Gastrocnemius medialis (tissue), 4 donors: ENCODE measurements at places on chromosomes 12 and 14. TPM values are rescaled to one million over a fixed set of nuclear protein-coding genes. Genes with fewer than 3 reads are reported as not detected.
A peak's percentile ranks its signal among the peaks of the same experiment; 100 is the strongest.

Gene HOXC10
- total RNA-seq, result 33.3 TPM

Gene PSMC1
- 374 TPM for total RNA-seq

DNA sequence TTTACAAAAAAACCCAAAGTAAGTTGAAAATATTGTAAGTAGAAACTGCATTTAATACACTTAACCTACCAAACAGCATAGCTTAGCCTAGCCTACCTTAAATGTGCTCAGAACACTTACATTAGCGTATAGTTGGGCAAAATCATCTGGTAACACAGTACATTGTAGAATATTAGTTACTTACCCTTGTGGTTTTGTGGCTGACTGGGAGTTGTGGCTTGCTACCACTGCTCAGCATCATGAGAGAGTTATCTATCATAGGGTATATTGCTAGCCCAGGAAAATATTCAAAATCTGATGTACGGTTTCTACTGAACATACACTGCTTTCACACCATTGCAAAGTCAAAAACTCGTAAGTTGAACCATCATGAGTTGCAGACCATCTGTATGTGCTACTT lies 141.7 kb upstream of the GARIN6 start:
- no peaks in the 10 kb centered on the region for H3K36me3 ChIP-seq
- no peaks in the 10 kb centered on the region for H3K27me3 ChIP-seq
- H3K4me1 ChIP-seq, result no peaks in the 10 kb centered on the region
- no peak overlapping the region for H3K27ac ChIP-seq

- no peaks in the 10 kb centered on the region for H3K36me3 ChIP-seq
- H3K27me3 ChIP-seq, result no peaks in the 10 kb centered on the region
- H3K4me1 ChIP-seq, result peaks cover 48% of the 10 kb centered on the region
- DNase-seq, result no peak
- H3K4me3 ChIP-seq, result no peak overlapping the region
Observed at GRCh38 chr12:110174373-110174996, 50.3 kb downstream of the IFT81 start.

DNA sequence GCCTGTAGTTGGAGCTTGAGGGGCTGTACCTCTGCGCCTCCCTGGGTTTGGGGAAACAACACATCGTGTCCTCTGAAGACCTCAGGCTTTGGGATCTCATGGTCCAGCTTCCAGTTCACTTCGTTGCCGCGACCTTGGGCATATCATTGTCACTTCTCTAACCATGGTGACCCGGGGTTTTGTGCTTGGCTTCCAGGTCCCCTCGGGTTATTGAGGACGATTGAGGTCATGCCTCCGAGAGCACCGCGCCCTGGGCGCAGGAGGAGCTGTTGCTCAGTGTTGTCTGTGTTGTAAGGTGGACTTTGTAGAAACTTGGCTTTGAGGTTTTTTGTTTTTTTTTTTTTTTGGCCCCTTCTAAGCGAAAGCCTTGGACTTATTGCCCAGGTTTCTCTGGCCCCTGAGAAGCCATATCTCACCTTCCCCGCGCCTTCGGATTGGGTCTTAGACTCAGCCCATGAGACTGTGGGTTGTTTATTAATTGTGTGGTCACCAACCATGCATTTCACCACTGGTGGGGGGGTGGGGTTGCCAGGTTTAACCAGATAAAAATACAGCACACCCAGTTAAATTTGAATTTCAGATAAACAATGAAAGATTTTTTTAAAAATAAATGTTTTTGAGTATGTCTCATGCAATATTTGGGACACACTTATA lies 2.6 kb downstream of the BCL7A start:
- no peaks in the 10 kb centered on the region for H3K36me3 ChIP-seq
- DNase-seq, result peak; percentile 41
- no peaks in the 10 kb centered on the region for H3K27me3 ChIP-seq
- peak overlapping the region; percentile 79 for H3K4me3 ChIP-seq

- no peaks in the 10 kb centered on the region for H3K27me3 ChIP-seq
- H3K27ac ChIP-seq, result no peak overlapping the region
- no peak overlapping the region for H3K4me3 ChIP-seq
Observed at GRCh38 chr14:26887847-26888246, 290.0 kb upstream of the NOVA1 start.

DNA sequence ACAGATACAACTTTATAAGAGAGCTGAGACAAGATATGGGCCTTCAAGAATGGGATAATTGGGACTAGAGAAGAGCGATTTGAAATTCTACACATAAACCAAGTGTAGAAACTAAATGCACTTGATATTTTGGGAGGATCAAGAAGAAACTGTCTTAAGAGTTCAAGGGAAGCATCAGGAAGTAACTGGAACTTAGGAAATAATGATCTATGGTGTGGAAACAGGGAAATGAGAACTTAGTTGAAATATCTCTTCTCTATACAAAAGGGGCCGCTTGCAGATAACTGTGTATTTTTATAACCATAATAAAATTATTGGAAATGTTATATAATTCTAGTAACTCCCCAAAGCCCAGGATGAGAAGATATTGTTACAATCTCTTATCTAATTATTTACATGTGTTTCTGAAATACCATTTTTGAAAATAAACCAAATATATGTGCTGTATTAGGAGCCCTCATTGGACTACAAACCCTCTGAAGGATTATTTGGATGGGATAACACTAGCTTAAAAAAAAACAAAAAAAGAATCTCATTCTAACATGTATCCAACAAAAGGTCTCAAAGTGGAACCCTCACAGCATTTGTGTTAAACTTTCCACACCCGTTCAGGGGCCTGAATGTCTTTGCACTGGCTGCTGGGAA lies 84.7 kb upstream of the FLRT2 start:
- H3K27ac ChIP-seq, result no peak overlapping the region
- no peak for DNase-seq
- no peaks in the 10 kb centered on the region for H3K36me3 ChIP-seq

Gene TMEM179
- total RNA-seq, result not detected

GRCh38 chr12:63066782-63067181 lies 84.2 kb downstream of the AVPR1A start:
- H3K27me3 ChIP-seq, result no peaks in the 10 kb centered on the region
- no peak overlapping the region for H3K27ac ChIP-seq
- no peaks in the 10 kb centered on the region for H3K36me3 ChIP-seq
- H3K4me3 ChIP-seq, result no peak overlapping the region
- no peak for DNase-seq

- H3K4me3 ChIP-seq, result no peak overlapping the region
- H3K27me3 ChIP-seq, result no peaks in the 10 kb centered on the region
- no peaks in the 10 kb centered on the region for H3K4me1 ChIP-seq
- DNase-seq, result no peak
Observed at GRCh38 chr12:32284561-32284960, 114.8 kb upstream of the FGD4 start.

DNA sequence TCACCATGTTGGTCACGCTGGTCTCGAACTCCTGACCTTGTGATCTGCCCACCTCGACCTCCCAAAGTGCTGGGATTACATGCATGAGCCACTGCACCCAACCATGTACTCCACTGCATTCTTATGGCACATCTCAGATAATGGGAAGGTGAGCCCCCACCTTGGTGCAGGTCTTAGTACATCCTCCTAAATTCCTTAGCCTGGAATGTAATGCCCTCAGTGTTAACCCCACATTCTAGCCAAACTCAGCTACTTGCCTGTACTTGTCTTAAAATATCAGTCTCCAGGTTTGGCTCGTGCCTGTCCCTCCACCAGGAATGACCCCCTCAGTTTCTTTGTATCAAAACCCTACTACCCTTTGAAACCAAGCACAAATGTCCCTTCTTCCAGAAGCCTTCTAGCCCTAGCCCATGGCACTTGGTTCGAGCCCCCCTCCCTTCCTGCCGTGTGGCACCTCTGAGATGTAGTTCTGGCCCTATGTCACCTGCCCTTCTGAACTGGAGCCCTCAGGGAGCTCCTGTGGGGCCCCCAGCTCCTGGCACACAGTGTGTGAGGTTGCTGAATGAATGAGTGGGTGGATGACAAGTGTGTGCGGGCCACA lies 8.4 kb downstream of the KCNH3 start:
- H3K36me3 ChIP-seq, result no peaks in the 10 kb centered on the region
- DNase-seq, result no peak
- H3K4me3 ChIP-seq, result no peak overlapping the region
- H3K27me3 ChIP-seq, result peaks cover 7% of the 10 kb centered on the region
- peaks cover 18% of the 10 kb centered on the region for H3K4me1 ChIP-seq
- H3K27ac ChIP-seq, result no peak overlapping the region

- H3K36me3 ChIP-seq, result peaks cover 5% of the 10 kb centered on the region
- DNase-seq, result peak; percentile 68
- H3K4me3 ChIP-seq, result peak within 1 kb of the TSS; percentile 71
- H3K27ac ChIP-seq, result peak within 1 kb of the TSS; percentile 91
- no peaks in the 10 kb centered on the region for H3K27me3 ChIP-seq
Observed at GRCh38 chr14:20332788-20333493, at the start of gene CCNB1IP1. Gene CCNB1IP1, minus strand, starts transcription at chr14:20333279. Its CDS starts 16,756 bp downstream, at chr14:20316523.

DNA sequence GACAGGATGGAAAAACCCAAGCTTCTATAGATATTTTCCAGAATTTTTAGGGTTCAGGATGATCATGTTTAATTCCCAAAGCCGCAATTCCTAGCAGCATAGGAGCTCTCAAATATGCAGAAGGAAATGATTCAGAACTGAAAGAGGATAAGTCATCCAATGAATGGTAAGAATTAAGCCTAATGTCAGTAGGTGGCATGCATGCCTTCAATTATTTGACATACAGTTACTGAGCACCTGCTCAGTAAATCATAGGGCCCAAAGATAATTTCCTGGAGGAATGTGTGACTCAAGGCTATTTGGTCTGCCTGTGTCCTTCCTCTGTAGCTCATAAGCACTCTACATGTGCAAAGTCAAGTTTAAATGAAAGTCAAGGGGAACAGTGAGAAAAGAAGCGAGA lies 116.8 kb upstream of the SLC38A4 start:
- H3K36me3 ChIP-seq, result no peaks in the 10 kb centered on the region
- no peak overlapping the region for H3K27ac ChIP-seq
- no peak overlapping the region for H3K4me3 ChIP-seq
- H3K4me1 ChIP-seq, result peaks cover 16% of the 10 kb centered on the region
- no peaks in the 10 kb centered on the region for H3K27me3 ChIP-seq
- DNase-seq, result no peak

GRCh38 chr12:6235499-6235898 lies 35.3 kb downstream of the CD9 start:
- no peak overlapping the region for H3K4me3 ChIP-seq
- H3K27ac ChIP-seq, result peak overlapping the region; percentile 85
- H3K27me3 ChIP-seq, result no peaks in the 10 kb centered on the region
- no peaks in the 10 kb centered on the region for H3K36me3 ChIP-seq
- peak; percentile 47 for DNase-seq
- peaks cover 38% of the 10 kb centered on the region for H3K4me1 ChIP-seq
